Midbrain (tissue), 1 donor: ENCODE measurements at places on chromosomes 11 and 22.

- DNase-seq: no peak
Measured at GRCh38 chr11:35525501-35526175, at the start of gene PAMR1. Gene PAMR1 (minus strand): TSS chr11:35525616. CDS start chr11:35525585, 31 bp downstream.

DNA sequence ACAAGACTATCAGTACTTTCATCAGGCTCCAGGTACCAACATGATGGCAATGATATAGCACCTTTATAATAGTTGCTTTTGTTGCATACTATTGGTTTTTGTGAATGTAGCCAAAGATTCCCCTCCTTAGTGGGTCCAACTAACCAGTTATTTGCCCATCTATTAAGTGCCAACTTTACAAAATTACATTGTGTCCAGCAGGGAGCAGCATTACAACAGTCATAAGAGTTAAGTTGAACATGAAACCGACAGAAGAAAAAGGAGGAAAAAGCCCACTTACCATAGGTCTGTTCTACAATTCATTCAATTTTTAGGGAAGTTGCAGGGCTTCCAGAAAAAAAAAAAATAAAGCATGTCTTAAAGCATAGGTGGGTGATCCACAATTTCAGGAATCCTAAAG is 21.6 kb downstream of the IMMP1L start:
- peak; percentile 22 for DNase-seq

- DNase-seq: peak; percentile 74
Measured at GRCh38 chr22:45537734-45538181, 35.1 kb downstream of the FBLN1 start.

GRCh38 chr11:60926500-60926899 is 2.2 kb downstream of the TMEM132A start:
- DNase-seq: peak; percentile 18

DNA sequence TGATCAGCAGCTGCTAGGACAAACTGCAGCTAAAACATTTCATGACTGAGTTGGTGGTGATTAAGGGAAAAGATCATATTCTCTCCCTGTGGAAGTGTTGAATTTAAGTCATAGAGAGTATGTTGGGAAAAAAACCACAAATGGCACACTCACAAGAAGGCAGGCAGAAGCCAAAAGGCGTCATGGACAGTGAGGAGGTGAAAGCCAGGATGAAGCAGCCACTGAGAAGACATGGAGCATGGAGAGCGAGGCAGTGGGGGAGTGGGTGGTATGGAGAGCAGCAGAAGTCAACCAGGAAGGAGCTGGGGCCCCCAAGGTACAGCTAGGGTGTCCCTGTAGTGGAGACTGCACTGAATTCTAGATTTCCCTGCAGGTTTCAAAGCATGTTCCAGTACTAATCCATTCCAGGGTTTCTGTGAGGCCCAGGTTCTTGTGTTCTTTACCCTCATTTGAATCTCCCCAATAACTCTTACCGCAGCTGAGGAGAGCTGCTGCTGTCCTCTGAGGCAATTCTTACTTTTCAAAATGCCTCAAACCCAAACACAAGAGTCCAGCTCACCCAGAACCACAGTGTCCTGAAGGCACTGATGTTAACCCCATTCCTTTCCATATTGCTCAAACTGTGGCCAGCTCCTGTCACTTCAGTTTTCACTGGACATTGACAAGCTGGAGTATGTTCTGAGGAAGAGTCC is 191.8 kb upstream of the E2F8 start:
- no peak for DNase-seq

DNA sequence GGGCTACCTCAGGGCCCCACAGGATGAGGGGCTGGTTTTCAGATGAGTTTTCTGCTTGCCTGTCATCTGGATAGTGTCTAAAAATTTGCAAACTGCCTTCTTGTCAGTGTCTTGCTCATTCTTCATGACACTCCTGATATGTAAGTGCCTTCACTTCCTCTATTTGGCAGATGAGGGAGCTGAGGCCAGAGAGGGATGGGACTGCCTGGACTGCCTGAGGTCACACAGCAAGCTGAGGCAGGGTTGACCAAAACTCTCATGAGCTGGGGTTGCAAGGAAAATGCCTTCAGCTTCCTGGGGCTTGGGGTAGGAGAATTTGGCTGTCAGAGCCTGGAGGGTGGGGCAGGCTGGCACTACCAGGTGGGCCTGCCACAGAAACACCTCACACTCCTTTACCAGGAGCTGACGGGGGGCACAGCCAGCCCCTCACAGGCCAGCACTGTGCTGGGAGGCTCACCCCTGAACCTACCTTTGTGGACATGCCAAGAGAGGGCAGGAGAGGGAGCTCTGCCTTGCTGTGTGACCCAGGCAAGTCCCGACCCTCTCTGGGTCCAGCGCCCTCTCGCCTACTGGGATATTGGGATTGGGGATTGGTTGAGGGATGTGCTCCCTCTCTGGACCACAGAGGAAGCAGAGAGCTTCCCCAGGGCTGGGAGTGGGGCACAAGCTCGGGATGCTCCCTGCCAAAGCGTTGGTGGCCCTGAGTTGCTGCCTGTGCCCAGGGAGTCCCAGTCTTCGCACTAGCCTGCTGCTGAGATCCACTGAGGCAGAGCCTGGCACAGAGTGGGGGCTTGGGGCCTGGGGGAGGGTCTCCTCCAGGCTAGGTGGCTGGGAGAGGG is 1.9 kb upstream of the P2RY6 start:
- no peak for DNase-seq

- DNase-seq: no peak
Measured at GRCh38 chr11:104146421-104146820, 17.5 kb downstream of the PDGFD start.

GRCh38 chr22:17303441-17303839 is 65.8 kb upstream of the CECR2 start:
- no peak for DNase-seq

DNA sequence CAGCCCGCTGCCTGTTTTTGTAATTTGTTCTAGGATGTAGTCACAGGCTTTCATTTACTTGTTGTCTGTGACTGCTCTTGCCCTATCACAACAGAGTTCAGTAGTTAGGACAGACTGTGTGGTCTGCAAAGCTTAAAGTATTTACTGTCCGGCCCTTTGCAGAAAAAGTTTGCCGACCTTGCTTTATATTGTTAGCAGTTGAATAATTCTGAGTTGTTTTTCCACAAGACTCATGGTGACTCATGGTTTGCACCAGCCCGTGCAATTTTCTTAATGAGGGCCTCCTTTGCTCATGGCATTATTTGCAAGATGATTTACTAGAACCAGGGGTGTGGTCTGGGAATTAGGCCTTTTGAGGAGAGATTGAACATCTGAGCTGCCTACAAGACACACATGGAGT is 110.6 kb downstream of the SCN3B start:
- no peak for DNase-seq

DNA sequence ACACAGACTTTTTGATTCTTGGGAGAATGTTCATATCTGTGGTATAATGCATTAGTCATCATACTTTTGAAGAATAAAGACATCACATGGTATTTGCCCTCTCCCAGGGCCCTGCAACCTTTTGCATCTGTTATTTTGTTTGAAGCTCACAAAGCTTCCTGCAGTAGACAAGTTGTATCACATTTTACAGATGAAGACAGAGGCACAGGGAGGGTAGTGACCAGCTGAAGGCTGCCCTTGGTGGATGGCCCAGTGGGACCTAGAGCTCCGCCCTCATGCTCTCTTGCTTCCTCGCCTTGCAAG is 66.4 kb downstream of the UBASH3B start:
- DNase-seq: no peak

- DNase-seq: no peak
Measured at GRCh38 chr11:117525866-117526542, 198.3 kb downstream of the CEP164 start.

DNA sequence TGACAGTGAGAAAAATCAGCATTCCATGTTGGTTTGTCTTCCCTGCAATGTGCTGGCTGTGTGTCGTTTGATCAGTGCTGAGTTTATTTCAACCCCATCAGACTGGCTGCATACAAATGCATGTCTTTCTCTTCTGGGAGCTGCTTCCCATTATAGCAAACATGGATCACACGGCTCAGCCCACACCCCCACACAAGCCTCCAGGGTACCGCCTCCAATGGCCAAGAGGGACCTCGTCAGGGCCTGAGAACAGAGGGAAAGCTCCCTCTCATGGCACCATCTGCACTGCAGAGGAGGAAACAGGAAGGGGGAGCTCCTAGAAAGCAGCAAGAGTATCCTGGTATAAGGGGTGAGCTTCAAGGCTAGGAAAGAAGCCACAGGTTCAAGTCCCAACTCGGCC is 214.2 kb downstream of the LARGE1 start:
- no peak for DNase-seq

DNA sequence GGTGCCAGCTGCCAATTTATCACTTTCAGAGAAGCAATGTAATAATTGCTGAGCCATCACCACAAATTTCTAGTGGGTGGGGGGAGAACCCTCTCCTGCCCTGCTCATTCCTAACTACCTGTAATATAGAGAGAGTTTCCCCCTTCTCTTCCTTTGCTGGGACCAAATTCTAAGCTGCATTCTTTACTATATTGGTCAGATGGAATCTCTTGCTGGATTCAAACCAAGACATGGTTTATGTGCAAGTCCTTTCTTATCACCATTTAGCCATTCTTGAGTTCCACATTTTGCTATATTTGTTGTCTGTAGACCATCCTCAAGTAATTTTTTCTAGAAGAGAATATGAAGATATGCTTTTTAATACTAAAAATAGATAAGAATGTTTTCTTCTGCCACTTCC is 452.1 kb downstream of the MN1 start:
- DNase-seq: no peak

DNA sequence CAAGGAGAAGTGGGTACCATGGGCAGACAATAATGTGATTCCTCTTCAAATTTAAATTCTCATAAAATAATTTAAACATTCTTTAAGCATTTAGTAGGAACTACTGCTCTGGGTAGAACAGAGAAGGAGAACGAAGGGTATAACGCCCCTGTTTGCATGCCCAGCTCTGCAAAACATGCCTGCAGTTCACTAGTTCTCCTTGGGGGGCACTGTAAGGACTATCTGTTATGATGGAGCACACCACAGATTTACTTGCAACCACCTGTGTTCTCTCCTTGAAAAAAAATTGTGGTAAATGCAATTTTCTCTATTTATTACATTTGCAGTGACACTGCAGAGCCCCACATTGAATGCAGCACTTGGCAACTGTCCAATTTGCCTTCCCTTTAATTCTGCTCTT is 100.3 kb downstream of the GUCY1A2 start:
- DNase-seq: no peak

DNA sequence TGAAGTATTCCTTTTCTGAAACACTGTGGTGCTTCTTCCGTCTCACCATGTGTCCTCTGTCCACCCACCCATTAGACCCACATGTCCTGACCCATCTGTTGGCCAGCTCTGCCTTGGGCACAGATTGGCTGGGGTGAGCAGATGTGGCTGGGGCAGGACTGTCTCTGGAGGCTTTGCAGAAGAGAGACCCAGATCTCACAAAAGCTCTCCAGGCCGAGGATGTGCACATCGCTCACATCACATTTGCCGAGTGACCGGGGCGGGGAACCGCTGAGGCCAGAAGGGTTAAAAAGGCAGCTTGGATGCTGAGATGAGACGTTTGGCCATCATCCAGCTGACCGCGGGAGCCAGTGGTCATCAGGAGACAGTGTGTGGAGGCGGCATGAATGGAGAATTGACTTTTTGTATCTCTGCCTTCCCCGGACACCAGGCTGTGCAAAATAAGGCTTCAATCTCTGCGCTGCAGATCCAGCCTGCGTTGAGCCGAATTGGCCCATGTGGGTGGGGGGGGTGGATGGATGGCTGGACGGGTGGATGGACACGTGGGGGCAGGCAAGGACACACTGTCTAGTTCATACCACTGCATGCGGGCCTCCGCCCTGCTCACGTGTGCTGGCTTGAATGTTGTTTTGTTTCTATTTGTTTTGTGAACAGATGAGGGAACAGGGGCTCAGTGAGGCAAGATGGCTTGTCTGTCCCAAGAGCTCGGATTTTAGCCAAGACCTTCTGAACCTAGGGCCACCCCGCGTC is 6.1 kb downstream of the IFITM10 start:
- DNase-seq: peak; percentile 46

DNA sequence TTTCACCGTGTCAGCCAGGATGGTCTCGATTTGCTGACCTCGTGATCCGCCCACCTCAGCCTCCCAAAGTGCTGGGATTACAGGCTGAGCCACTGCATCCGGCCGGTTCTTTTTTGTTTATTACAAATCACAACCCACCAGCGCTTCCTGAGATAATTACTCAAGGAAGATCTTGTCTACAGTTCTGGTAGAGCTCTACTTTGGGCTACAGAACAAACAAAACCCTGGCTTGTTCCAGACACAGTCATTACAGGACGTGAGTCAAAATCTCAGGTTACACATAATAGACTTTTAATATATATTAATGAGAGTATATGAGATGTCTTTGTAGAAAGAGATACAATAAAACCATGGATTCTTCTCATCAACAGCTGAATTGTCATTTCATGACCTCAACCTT is 42.8 kb upstream of the NUP50 start:
- no peak for DNase-seq

- DNase-seq: no peak
Measured at GRCh38 chr11:31767685-31768084, 43.4 kb downstream of the PAX6 start.

DNA sequence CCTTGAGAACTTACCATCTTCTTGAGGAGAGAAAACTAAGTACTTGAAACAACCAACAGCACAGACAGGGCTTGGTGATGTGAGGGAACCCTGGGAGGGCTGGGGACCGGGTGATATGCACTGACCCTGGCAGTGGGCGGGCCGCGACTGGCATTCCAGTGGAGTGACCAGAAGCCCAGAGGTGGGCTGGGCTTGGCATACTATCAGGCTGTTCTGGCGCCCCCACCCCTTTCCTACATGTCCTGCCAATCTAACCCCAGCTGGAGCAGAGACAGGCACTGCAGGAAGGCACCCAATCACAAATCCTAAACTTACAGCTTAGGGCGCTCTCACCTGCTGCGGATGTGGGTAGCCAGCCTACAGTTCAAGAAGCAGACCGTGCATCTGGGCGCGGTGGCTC is 54.0 kb upstream of the GCAT start:
- no peak for DNase-seq

DNA sequence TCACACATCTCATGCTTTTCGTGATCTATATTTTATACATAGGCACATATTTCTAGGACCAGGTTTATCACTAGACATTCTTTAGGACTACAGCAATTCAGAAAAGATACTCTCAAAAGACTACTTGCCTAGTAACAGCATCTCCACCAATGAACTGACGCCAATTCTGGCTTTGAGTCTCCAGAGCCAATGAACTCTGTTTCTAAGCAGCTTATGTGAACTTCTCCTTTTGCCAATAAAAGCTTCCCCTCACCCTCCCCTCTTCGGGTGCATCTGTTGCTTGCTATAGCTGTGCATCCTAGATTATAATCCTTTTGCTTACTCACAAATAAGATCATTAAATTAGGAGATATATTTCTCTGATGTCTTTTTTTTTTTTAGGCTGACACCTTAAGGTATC is 11.4 kb upstream of the ANKK1 start:
- peak; percentile 14 for DNase-seq

GRCh38 chr11:1297576-1298473 is 11.6 kb downstream of the TOLLIP start:
- DNase-seq: no peak

GRCh38 chr11:117807482-117808327 is 10.7 kb upstream of the DSCAML1 start:
- peak; percentile 74 for DNase-seq

GRCh38 chr11:128532572-128533091 is 54.7 kb downstream of the ETS1 start:
- peak; percentile 76 for DNase-seq
